K562 (cell line): ENCODE measurements at places on chromosomes 4 and X. TPM values are rescaled to one million over a fixed set of nuclear protein-coding genes. Genes with fewer than 3 reads are reported as not detected.

Gene FATE1
- polyA plus RNA-seq = not detected in 2 replicates

Gene SFRP2
- polyA plus RNA-seq = not detected in 2 replicates

Gene PDGFC
- not detected in 2 replicates for polyA plus RNA-seq

Gene ZNF518B
- 19.3 and 19.8 TPM in 2 replicates for polyA plus RNA-seq

Gene CFAP47
- polyA plus RNA-seq = 0.08 and 0.15 TPM in 2 replicates

Gene HMX1
- polyA plus RNA-seq = not detected in 2 replicates

Gene FAM184B
- not detected in 2 replicates for polyA plus RNA-seq

Gene PABPC1L2A
- polyA plus RNA-seq = not detected in 2 replicates

Gene PNMA6A
- 4.2 and 4.9 TPM in 2 replicates for polyA plus RNA-seq

GRCh38 chr4:68718447-68719074, 48.1 kb upstream of the UGT2B15 start:
- H3K4me1 ChIP-seq = no peaks in the 10 kb centered on the region
- DNase-seq = no peak
- H3K27ac ChIP-seq = no peak overlapping the region
- H3K4me3 ChIP-seq = no peak overlapping the region
- H3K36me3 ChIP-seq = no peaks in the 10 kb centered on the region

GRCh38 chrX:69616457-69617203, 717 bp downstream of the EDA start:
- no peaks in the 10 kb centered on the region for H3K27me3 ChIP-seq
- H3K27ac ChIP-seq = no peak overlapping the region
- H3K4me1 ChIP-seq = peaks cover 13% of the 10 kb centered on the region

DNA sequence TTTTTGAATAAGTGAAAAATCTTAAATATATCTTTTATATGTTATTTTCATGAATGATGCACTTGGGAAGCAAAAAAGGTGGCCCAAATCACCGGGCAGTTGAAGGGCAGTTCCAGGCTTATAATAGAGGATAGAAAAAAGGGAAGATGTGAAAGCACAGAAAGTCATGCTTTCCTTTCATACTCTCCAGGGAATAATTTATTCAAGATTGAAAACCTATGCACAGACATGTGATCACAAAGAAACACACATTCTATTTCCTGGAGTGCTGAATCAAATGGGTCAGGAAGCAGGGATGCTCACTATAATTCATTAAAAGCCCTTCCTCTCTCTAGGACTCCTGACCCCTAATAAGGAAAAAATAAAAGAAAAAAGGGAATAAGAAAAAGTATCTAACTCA, 66.1 kb upstream of the USP38 start:
- DNase-seq = no peak
- no peaks in the 10 kb centered on the region for H3K4me1 ChIP-seq
- no peak overlapping the region for H3K27ac ChIP-seq
- H3K36me3 ChIP-seq = no peaks in the 10 kb centered on the region
- no peak overlapping the region for H3K4me3 ChIP-seq
- no peaks in the 10 kb centered on the region for H3K27me3 ChIP-seq

DNA sequence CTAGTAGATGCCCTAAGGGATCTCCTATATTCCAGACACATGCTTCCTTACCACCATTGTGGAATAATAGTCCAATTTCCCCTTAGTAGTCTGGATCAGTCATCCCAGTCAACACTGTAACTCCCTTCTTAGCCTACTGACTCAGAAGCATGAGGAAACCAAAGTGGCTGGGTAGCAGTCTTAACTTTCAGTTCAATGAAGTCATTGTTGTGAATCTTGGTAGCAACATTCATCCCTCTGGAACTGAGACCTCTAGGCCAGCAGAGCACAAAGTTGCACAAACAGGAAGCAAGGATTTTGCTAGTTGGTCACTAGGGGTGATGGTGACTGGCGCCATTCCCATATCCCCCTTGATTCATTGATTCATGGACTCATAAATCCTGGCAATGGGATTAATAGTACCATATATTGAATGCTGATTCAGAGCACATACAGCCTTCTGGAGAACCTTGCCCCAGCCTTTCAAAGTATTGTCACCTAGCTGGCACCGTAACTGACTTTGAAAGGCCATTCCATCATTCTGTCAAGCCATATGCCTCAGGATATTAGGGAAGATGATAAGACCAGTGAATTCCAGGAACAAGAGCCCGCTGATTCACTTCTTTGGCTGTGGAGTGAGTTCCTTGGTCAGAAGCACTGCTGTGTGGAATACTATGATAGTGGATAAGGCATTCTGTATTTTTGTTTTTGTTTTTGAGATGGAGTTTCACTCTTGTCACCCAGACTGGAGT, 19.7 kb upstream of the GPAT3 start:
- no peaks in the 10 kb centered on the region for H3K36me3 ChIP-seq
- no peak for DNase-seq
- no peak overlapping the region for H3K4me3 ChIP-seq
- no peak overlapping the region for H3K27ac ChIP-seq
- no peaks in the 10 kb centered on the region for H3K27me3 ChIP-seq

DNA sequence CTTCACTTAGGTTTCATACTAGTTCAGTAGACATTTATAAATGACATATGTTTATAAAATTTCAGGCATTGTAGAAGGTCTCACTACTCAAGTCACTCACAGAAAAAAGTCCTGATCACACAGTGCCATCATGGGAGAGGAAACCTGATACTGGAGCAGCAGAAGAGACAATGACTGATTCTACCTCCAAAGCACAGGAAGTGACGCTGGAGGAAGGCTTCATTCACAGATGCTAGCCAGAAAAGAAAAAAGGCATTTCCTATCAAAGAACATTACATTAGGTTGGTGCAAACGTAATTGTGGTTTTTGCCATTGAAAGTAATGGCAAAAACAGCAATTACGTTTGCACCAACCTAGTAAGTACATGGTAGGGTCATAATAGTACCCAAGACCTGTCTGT, 79.5 kb downstream of the RASGEF1B start:
- no peak overlapping the region for H3K4me3 ChIP-seq
- H3K4me1 ChIP-seq = no peaks in the 10 kb centered on the region
- H3K27ac ChIP-seq = no peak overlapping the region
- no peaks in the 10 kb centered on the region for H3K27me3 ChIP-seq
- no peaks in the 10 kb centered on the region for H3K36me3 ChIP-seq

- DNase-seq = no peak
- H3K36me3 ChIP-seq = no peaks in the 10 kb centered on the region
- H3K27me3 ChIP-seq = peaks cover 34% of the 10 kb centered on the region
- no peak overlapping the region for H3K4me3 ChIP-seq
- H3K4me1 ChIP-seq = no peaks in the 10 kb centered on the region
These were observed 61.6 kb upstream of the TMEM33 start for GRCh38 chr4:41873380-41874295.

DNA sequence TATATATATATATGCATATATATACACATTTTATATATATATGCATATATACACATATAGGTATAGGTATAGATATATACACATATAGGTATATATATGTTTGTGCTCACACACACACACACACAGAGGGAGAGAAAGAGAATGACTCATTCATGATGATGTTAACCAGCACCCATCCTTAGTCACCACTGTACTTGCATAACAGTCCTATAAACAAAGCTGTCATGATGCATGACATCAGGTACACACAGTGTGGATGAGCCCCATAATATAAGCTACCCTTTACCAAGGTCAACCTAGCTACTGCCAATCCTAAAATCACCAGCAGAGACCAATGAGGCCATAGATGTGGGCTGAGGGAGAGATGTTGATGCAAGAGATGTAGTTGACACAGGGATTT, 1408.0 kb downstream of the RAPGEF2 start:
- no peak overlapping the region for H3K27ac ChIP-seq
- H3K36me3 ChIP-seq = no peaks in the 10 kb centered on the region
- DNase-seq = no peak
- H3K27me3 ChIP-seq = no peaks in the 10 kb centered on the region
- H3K4me1 ChIP-seq = no peaks in the 10 kb centered on the region

- DNase-seq = no peak
- H3K36me3 ChIP-seq = no peaks in the 10 kb centered on the region
- peaks cover 4% of the 10 kb centered on the region; the same call in 1 of the 2 replicates for H3K27me3 ChIP-seq
- H3K27ac ChIP-seq = no peak overlapping the region
- no peaks in the 10 kb centered on the region for H3K4me1 ChIP-seq
- no peak overlapping the region for H3K4me3 ChIP-seq
These were observed 21.6 kb downstream of the SYNPO2 start for GRCh38 chr4:118910221-118910620.

- no peaks in the 10 kb centered on the region for H3K4me1 ChIP-seq
- H3K4me3 ChIP-seq = no peak overlapping the region
- H3K27ac ChIP-seq = no peak overlapping the region
- H3K27me3 ChIP-seq = no peaks in the 10 kb centered on the region
- DNase-seq = no peak
These were observed 233.5 kb downstream of the ARHGAP24 start for GRCh38 chr4:85708468-85708867.

DNA sequence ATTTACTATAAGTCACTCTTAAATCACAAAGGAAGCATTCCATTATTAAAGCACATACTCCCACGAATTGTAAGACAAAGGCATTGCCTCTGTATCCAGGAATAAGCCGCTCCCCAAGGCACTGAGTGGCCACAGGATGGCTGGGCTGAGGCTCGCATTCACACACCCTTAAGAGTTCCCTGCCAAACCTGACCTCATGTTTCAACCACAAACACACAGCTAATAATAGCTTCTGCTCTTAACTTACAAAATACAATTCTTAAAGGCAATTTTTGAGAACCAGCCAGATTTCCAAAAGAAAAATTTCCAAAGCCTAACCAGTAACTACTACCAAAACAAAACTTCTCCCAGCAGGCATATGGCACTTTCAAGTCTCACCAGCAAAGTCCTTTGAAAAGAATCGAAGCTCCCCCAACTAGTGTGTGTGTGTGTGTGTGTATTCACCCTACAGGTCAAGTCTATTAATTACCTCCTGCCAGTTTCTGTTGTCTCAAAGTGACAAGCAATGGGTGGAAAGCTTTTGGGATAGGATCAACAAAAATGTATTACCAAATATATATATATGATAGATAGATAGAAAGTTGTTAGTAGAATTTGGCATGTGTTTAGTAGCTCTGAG, 36.0 kb downstream of the ARHGAP6 start:
- H3K4me1 ChIP-seq = no peaks in the 10 kb centered on the region
- no peak overlapping the region for H3K27ac ChIP-seq
- no peak overlapping the region for H3K4me3 ChIP-seq
- no peak for DNase-seq
- H3K27me3 ChIP-seq = no peaks in the 10 kb centered on the region
- no peaks in the 10 kb centered on the region for H3K36me3 ChIP-seq

DNA sequence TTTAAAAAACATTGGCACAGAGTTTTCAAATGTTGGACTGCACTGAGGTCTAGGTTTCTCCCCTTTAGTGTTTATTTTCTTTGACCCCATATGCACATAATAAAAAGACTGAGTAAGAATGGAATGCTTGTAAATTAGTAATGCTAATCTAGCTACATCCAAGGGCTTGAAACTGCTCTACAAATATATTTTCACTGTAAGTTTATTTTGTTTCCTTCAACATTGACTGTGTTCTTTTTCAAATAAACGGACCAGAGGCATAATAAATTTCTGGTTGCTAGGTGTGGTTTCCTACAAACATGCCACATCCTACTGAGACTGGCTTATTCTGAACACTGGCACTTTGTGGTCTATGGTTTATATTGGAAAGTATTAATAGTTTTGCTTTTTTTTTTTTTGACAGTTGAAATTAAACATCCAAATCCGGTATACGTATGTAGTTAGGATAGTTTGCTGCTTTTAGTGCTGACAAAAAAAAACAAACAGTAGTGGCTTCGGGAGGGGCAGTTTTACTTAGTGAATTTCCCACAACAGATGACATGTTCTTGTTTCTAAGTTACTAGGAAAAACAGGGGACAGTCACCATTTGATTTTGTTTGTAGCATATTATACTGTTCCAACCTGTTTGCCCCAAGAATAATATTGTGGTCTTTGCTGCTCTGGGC, 13.2 kb downstream of the CA5B start:
- DNase-seq = no peak
- H3K27me3 ChIP-seq = no peaks in the 10 kb centered on the region
- H3K4me1 ChIP-seq = no peaks in the 10 kb centered on the region
- H3K36me3 ChIP-seq = no peaks in the 10 kb centered on the region

- no peak overlapping the region for H3K27ac ChIP-seq
- DNase-seq = no peak
- H3K4me1 ChIP-seq = no peaks in the 10 kb centered on the region
- no peaks in the 10 kb centered on the region for H3K36me3 ChIP-seq
These were observed 318.4 kb downstream of the DHX15 start for GRCh38 chr4:24265989-24266388.

GRCh38 chrX:7815166-7815805, 27.7 kb upstream of the VCX start:
- DNase-seq = no peak
- H3K36me3 ChIP-seq = no peaks in the 10 kb centered on the region
- H3K4me3 ChIP-seq = no peak overlapping the region
- H3K27ac ChIP-seq = no peak overlapping the region
- no peaks in the 10 kb centered on the region for H3K27me3 ChIP-seq

DNA sequence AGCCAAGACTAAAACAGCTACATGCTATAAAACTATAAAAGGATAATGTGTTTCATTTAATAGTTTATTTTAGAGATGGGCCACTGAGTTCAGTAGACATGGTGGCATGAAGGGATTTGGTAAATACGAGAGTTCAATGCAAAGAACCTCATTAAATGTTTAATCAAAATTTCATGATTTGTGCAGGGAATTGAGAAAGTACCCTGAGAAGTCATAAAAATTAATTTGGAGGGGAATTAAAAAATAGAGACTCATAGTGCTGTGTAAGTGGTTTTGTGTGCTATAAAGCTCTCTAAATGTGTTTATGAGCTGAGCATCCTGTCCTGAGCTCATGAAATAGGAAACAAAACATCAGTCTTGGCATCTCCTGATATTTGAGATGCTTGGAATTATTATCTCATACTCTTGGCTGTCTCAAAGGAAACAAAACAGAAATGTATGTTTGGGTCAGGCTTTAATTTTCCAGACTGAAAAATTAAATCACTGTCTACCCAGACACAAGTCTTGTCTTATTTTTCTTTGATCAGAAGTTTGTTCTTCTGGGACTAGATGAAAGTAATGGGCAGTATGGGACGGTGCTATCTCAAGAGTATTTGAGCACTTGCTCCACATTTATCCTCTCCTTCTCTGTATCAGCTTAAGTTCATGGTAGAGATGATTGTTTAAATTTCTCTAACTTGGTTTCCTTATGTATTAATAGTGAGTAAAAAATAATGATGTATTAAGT, 38.0 kb upstream of the EMCN start:
- no peak overlapping the region for H3K4me3 ChIP-seq
- H3K27me3 ChIP-seq = no peaks in the 10 kb centered on the region
- DNase-seq = no peak
- no peak overlapping the region for H3K27ac ChIP-seq
- no peaks in the 10 kb centered on the region for H3K36me3 ChIP-seq

GRCh38 chrX:84339507-84340364, 151.7 kb upstream of the RPS6KA6 start:
- no peak overlapping the region for H3K27ac ChIP-seq
- H3K4me1 ChIP-seq = no peaks in the 10 kb centered on the region
- DNase-seq = peak; percentile 4
- no peaks in the 10 kb centered on the region for H3K36me3 ChIP-seq
- no peak overlapping the region for H3K4me3 ChIP-seq

- H3K27me3 ChIP-seq = no peaks in the 10 kb centered on the region
- DNase-seq = no peak
- H3K36me3 ChIP-seq = peaks cover 76% of the 10 kb centered on the region
These were observed 108.6 kb downstream of the TNIP2 start for GRCh38 chr4:2647403-2648158.

GRCh38 chr4:174278467-174278866, 5.0 kb downstream of the FBXO8 start:
- no peaks in the 10 kb centered on the region; the same call in 2 of the 3 replicates for H3K36me3 ChIP-seq
- H3K4me1 ChIP-seq = peaks cover 3% of the 10 kb centered on the region; the same call in 2 of the 3 replicates
- H3K27me3 ChIP-seq = no peaks in the 10 kb centered on the region
- DNase-seq = no peak
- H3K27ac ChIP-seq = no peak overlapping the region

- H3K27ac ChIP-seq = no peak overlapping the region
- no peaks in the 10 kb centered on the region; the same call in 2 of the 3 replicates for H3K4me1 ChIP-seq
- DNase-seq = no peak
- peaks cover 3% of the 10 kb centered on the region; the same call in 1 of the 3 replicates for H3K36me3 ChIP-seq
- H3K27me3 ChIP-seq = no peaks in the 10 kb centered on the region
These were observed 28.1 kb downstream of the KLHL8 start for GRCh38 chr4:87192145-87192919.
